Left renal pelvis (tissue), 4 donors: ENCODE measurements at places on chromosomes 2 and 18.

GRCh38 chr2:36708041-36708741 is 11.7 kb downstream of the VIT start:
- DNase-seq: no peak

DNA sequence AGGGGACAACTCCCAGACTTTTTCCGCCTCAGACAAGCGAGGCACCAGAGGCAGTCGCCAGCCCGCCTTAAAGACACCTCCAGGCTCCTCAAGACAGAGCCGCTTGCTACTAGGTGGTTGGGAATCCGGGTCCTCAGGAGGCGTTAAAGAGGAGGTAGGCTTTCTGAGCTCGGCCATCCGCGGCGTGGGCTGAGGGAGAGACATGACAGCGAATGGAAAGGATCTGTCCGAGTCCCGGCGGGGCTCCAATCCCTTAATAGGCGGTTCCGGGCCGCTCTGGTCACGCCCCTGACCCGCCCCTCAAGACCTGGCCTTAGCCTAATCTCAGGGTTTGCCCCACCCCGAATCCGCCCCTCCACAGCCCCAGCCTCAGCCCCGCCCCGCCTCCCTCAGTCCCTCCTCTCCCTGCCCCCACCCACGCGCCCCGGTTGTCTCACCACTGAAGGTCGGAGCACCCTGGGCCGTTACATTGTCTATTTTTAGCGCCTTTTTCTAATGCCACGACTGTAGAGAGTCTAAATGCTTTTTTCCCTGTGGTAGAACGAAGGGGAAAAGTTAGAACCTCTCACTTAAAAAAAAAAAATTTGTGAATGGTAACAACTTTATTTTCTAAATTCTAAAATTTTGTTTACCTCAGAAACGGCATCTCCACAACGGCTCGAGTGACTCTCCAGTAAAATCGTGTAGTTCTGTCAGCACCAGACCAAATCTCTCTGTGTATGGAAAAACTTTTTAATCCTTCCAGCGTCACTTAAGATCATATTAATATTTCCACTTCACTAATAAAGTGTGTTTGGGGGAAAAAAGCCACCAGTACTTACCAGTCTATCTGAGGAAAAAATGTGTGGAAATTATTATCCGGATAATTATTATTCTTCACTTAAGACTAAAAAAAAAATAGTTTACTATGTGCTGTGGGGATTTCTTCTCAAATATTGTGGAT is at the start of gene RAD51AP2:
RAD51AP2 (minus strand) TSS at position 229 of the 943 bp plus-strand sequence; CDS start at position 204, 25 bp downstream.
- DNase-seq: peak; percentile 33

DNA sequence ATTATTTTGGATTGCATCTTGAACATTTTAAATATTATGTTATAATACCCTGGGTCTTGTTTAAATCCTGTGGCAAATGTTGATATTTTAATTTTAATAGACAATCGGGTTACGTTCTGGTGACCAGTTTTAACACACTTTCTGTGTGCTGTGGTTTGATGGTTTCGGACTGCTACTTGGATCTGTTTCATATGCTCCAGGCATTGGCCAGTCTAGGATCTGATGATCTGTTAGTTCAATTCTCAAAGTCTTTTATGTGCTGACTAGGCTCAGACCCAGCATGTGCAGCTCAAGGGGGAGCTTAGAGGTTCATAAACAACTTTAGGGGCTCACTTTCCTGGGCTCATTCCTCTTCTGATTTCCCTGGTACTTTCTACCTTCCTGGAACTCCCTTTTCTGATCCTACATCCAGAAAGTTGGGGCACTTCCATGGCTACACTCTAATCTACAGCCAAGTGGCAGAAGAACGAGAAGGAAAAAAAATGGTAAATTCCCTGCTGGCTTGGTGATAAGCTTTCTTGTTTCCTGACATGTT is 5.0 kb upstream of the ZBTB14 start:
- DNase-seq: no peak

DNA sequence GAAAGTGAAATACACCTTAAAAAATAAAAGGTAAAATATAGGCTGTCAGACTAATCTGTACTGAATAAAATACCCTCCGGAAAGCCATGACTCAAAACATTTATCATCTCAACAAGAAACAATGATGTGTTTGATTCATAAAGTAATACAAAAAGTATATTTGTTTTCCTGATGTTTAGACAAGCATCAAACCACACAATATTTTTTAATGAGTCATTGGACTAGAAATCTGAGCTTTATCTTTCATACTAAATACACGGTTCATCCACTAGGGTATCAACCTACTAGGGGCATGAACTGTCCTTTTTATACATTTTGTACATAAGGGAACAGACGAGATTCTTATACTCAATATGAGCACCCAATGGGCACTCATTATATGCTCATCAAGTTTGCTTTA is 31.3 kb downstream of the CD226 start:
- no peak for DNase-seq

GRCh38 chr18:57107140-57107832 is 39.6 kb upstream of the BOD1L2 start:
- peak; percentile 16 for DNase-seq

DNA sequence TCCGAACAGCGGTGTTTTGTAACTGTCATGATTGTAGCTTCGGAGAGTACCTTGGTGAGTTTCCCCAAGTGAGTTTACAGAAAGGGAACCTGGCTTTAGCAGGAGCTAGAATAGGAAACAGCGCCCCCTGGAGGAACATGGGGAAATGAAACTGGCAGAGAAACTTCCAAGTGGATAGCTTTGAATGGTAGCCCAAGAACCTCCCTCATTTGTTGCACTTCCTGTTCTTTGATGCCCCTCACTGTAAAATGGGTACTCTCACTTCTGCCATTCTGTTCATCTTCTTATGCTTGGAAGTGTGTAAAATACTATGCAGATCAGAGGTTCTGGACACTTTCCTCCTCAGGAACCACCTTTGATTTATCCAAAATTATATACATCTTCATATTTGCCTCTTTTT is 36.2 kb downstream of the CHST10 start:
- DNase-seq: peak; percentile 44

- DNase-seq: no peak
Observed at GRCh38 chr18:65942854-65943253, 192.0 kb downstream of the CDH7 start.

DNA sequence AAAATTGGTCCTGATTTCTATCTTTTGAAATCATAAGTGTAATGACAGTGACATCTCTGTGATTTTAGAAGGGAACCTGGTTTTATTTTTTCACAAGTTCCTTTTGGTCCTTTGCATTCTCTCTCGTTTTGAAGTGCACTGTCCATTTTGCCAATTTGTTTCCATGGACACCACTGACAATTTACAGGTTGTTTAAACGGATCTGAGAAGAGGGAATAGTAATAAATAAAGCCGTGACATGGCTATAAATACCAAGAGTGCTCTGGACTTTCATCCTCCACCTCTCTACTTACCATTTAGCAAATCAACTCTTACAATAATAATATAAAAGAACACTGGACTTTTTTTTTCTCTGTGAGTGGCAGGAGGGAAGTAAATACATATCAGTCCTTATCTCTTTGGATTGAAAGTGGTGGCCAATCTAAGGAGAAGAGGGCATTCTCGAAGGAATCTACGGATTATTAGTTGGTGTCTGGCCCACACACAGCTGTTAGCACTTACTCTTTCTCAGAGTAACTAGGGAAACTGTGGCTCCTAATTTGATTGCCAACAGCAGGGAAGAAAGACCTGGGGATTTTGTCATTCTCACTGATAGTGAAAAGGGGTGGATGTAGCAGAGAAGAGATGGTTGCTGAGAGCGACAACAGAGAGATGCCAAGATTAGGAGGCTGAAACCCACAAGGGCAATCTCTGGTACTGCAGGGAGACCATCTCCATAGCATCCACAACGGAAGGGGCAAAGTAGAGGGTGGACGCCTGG is 108.7 kb upstream of the FSHR start:
- no peak for DNase-seq

DNA sequence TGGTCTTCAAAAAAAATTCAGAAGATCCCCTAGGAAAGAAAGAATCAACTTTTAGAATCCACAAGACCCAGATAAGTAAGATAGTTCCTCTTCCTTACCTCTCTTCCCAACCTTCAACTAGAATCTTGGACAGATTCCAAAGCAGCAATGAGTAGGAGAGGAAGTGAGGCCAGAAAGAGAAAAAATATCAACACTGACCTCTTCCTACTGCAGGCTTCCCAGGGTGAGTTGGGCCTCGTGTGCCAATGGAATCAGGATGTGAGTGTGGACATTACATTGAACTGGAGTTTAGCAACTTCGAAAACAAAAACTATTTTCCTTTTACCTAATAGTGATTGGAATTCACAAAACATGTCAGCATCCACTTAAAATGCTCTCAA is 102.5 kb upstream of the PIEZO2 start:
- no peak for DNase-seq

DNA sequence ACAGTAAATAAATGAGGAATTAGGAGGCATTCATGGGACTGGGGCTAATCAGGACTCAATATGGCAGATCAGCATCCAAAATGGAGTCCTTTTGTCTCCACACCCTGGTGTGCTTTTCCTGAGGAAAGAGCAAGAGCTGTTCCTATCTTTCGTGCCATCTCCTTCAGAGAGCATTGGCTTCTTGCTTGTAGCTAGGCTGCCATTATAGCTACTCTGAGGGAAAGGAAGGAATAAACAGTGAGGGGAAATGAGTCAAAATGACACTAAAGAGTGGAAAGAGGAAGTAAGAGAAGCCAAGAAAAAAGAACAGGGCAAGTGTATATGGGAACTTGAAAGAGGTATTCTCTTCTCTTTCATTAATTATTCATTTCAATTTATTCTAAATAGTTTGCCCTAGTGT is 8.4 kb upstream of the NMI start:
- no peak for DNase-seq

- DNase-seq: no peak
Observed at GRCh38 chr2:103847276-103847675, 1006.6 kb upstream of the POU3F3 start.

- no peak for DNase-seq
Observed at GRCh38 chr2:230356084-230356483, 29.1 kb downstream of the SP140L start.

- DNase-seq: no peak
Observed at GRCh38 chr2:86185517-86186212, 9.6 kb downstream of the IMMT start.

DNA sequence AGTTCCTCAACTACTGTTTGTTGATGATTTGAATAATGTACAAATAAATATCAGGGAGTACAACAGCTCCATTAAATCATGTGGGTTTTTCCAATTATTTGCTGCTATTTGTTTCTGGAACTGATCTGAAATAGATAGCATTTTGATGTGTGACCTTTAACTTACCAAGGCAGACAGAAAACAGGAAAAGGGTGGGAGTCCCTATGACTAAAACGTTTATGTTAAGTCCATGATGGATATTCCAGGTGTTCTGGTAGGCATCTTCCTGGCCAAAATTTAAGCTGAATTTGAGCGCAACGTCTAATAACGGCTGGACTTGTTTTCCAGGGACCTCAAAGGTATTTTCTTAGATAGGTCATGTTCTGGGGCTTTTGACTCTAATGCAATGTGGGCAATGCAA is 41.6 kb downstream of the WIPF1 start:
- no peak for DNase-seq

GRCh38 chr2:195307751-195308150 is 349.3 kb upstream of the SLC39A10 start:
- DNase-seq: no peak

DNA sequence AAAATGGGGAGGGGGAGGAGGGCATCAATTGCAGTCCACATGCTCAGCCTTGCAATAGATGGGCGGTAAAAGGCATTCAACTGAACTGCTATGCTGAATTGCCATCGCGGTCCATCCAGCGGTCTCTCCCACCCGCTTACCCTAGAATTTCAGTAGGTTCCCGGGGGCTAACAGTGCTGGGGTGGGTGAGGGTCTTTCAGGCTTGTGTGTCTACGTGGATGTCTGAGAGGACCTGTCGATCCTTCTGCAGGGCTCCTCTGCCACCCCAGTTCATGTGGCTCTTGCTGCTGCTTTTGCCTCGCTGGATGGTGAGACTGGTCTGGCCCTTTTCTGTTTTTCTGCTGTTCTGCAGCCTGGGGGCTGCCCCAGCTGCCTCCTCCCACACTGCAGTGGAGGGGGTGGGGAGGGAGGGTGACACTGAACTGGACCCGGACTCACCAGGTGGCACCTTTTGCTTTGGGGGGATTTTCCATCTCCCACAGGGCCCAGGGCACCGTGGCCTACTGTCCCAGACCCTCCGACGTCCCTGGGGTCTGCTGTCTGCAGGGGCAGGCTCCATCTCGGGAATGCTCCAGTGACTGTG is 14.1 kb downstream of the ACKR3 start:
- DNase-seq: no peak

GRCh38 chr2:80151651-80152050 is 152.9 kb downstream of the LRRTM1 start:
- DNase-seq: no peak

DNA sequence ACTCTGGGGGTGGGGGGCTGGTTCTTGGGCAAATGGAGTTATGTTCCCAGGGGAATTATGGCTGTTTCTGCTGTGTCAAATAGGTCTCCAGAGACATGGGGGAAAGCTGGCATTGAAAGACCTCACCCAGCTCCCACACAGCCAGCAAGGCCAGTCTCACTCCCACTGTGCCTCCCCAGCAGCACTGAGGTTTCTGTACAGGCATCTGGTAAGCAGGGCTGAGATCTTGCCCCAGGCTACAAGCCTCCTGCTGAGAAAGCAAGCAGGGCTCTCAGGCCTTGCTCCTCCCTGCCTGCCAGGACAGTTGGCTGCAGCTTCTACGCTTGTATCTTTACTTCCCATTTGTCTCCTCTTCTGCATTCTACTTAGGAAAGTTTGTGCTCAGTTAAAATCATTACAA is 50.5 kb upstream of the FHOD3 start:
- no peak for DNase-seq

DNA sequence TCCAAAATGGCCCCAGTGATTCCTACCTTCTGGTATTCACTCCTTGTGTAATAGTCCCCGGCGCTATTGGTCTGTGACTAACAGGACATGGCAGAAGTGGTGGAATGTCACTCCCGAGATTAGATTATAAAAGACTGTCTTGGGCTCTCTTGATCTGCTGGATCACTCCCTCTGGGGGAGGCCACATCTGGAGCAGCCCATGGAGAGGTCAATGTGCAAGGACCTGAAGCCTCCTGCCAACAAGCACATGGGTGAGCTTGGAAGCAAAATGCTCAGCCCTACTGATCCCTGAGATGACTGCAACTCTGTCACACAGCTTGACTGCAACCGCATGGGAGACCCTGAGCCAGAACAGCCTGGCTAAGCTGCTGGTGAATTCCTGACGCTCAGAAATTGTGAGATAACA is 94.3 kb upstream of the GLI2 start:
- no peak for DNase-seq

GRCh38 chr2:144403933-144404332 is 116.0 kb downstream of the ZEB2 start:
- DNase-seq: no peak

DNA sequence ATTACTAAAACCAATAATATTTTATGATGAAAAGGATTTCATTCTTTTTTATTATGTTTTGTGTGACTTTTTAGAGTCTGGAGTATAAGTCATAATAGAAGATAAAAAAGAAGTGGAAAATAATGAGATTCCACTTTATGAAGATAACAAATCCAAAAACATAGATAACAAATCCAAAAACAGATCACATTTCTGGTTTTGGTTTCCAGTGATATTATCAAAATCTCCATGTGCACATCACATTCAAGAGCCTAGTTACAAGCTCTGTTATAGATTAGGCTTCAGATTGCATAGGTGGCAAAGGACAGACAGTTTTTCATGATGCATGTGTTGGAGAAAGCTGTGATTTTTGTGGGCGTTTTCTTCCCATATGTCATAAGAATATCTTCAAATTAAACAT is 648.2 kb downstream of the STK39 start:
- no peak for DNase-seq

GRCh38 chr2:7012141-7012764 is 95.0 kb downstream of the RNF144A start:
- DNase-seq: no peak
